ENCODE measurements at places on chromosomes 3 and 15.
A peak's percentile ranks its signal among the peaks of the same experiment; 100 is the strongest.

- DNase-seq: no peak
These were observed 378.9 kb downstream of the GAP43 start for GRCh38 chr3:116002235-116002634.

DNA sequence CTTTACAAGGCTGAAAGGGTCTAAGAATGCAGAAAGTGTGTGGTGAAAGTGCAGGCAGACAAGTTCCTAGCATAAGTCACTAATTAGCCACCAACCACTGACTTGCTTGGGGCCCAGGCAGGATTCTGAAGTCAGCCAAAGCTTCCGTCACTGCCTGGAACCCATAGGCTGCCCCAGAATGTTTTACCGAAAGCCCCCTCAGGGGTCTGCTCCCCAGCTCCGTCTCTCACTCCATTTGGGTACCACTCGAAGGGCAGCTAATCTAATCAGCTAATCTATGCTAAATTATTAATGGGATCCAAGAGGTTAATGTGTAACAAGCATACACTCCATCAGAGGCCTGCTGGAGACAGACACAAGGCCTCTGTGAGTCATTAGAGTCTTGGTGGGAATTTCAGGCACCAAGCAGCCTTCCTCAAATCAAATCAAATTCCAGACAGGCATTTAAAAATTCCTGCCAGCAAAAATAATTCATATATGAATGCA is 13.2 kb downstream of the ADAMTS9 start:
- DNase-seq: no peak

GRCh38 chr3:195103623-195104022 is 167.3 kb downstream of the XXYLT1 start:
- no peak for DNase-seq

GRCh38 chr3:27533718-27534573 is 49.8 kb upstream of the SLC4A7 start:
- DNase-seq: peak; percentile 12

GRCh38 chr3:133330522-133330921 is 69.3 kb upstream of the BFSP2 start:
- DNase-seq: no peak

- DNase-seq: no peak
These were observed 762.7 kb downstream of the ROBO1 start for GRCh38 chr3:79005084-79005483.

DNA sequence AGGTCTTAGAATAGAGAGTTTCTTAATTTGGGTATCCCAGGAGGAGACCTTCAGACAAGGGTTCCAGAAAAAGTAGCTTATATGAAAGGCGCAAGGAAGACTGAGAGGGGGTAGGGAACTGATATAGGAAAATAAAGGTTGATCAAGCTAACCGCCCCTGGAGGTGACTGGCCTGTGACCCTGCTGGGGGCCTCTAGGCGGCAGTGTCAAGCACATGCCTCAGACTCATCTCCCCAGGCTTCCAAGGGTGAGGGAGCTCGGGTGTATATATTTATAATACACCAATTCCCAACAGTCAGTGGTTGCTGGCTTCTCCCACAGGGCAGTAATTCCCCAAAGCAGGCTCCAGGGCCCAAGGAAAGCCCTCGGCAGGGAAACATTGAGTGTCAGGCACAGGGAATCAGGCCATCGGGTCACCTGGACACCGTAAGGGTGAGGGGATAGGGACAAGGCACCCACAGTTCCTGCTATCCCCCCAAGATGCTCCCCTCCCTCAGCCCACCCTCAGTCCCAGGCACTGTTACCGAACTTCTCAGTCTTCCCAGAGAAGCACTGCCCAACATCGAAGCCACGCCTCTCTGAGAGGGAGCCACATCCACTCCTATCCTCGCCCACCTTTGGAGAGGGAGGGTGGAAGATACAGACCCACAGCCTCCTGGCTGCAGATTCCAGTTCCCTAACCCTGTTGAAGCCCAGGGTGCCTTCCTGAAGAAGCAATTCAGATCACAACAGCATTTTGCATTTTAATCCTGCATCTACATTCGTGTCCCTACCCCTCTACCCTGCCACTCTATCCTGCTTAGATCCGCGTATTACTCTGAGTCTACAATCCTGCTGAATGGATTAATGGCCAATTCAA is 19.5 kb upstream of the CAV3 start:
- DNase-seq: no peak

DNA sequence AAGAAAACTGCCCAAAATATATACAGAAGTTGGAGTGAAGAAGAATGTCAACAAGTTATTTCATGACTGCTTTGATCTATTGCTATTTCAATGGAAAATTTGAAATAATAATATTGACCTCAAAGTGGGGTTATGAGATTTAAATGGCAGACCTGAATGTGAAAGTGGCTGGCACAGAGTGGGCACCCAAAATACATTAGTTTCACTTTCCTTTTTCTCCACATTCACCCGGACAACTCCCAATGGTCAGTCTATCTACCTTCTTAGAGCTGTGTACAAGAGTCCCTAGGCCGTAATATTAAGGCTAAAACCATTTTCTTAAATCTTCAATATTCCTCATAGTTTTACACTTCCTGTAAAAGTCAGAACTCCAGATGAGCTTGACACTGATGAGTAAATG is 61.6 kb upstream of the ETV5 start:
- DNase-seq: no peak

DNA sequence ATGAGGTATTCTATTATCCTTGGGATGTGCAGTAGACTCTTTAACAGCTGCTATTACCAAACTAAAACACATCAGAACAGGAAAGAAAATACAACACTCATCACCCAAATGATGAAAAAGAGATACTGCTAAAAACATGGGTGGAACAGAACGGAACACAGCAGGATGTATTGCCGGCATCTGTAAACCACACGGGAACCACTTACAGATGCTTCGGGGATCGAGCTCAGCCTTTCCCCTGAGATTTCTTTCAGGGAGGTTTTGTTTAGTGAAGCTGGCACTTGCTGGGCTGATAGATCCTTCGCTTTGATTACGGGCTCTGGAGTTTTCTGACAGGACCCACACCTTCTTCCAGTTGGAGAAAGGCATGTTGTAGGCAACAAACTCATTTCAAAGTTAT is 182.3 kb upstream of the FAM3D start:
- DNase-seq: no peak

DNA sequence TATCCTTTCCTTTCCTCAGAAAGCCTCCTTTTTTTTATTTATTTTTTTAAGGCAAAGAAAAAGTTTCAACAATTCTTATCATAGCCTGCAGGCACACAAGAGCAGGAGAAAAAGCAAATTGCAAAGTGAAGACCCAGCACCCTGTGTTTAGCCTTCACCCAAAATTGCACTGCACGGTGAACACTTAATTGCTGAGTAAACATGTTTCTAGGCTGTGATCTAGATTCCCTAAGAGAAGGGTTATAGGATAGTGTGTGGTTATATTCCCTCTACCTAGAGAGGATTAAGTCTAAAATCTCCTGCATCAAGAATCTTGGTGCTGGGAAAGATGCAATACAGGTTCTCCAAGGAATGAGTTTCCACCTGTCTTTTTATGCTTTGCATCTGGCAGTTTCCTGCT is 70.2 kb upstream of the BFSP2 start:
- no peak for DNase-seq

DNA sequence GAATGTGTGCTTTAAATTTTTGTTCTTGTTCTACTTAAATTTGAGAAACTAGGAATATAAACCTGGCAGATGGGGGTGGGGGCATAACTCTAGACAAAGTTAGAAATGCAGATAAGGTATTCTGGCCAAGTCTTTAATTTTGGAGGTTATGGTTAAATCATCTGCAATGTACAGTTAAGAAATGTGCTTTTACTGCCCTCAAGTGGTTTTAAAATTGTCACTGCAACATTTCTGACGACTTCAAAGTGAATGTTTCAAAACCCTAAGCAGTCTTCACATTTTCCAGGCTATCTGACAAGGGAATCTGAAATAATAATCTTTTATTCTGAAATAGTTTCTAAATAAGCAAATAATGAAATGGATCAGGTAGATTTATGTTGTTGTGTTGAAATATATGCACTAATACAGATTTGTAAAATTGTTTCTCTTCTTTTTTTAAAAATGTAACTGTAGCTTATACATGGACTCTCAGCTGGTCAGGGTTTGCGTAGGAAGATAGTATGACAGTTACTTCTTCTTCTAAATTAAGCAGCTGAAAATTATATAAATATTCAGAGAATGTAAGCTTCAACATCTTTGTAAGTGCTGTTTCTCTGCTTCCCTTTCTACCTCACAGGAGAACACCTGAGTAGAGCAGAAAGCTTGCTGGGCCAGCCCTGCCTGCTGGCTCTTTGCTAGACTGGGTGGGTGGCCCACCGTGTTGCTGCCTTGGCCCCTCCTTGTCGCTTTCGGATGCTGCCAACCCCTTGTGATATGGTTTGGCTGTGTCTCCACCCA is 45.0 kb downstream of the SUCNR1 start:
- no peak for DNase-seq

DNA sequence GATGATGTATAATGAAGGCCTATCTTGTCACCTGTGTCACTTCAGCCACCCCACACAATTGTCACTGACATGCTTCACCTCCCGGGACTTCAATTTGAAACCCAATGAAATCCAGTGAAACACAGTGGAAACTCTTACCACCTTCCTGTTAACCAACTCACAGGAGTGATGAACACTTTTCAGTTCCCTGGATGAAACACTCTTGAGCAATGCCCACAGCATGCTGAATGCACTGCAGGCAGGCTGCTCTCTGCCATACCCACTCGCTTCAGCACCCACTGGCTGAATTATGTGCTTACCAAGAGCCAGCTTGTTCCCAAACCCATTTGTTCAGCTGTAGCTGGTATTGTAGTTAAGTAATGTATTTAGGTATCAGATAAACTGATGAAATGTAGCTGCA is 47.0 kb downstream of the MAP2K1 start:
- DNase-seq: no peak

- peak; percentile 97 for DNase-seq
These were observed at the start of gene DET1 for GRCh38 chr15:88546248-88547129. DET1 (minus strand) TSS chr15:88546681; CDS start chr15:88531705, 14,976 bp downstream.

GRCh38 chr3:168248383-168249204 is 152.9 kb upstream of the GOLIM4 start:
- DNase-seq: no peak

- DNase-seq: no peak
These were observed 189.7 kb upstream of the STT3B start for GRCh38 chr3:31343075-31343474.

GRCh38 chr3:195403244-195403643 is 39.6 kb downstream of the ACAP2 start:
- DNase-seq: no peak

- no peak for DNase-seq
These were observed 36.2 kb downstream of the SPINK8 start for GRCh38 chr3:48297111-48297810.

- DNase-seq: peak; percentile 11
These were observed 15.5 kb downstream of the GLDN start for GRCh38 chr15:51356983-51357382.

DNA sequence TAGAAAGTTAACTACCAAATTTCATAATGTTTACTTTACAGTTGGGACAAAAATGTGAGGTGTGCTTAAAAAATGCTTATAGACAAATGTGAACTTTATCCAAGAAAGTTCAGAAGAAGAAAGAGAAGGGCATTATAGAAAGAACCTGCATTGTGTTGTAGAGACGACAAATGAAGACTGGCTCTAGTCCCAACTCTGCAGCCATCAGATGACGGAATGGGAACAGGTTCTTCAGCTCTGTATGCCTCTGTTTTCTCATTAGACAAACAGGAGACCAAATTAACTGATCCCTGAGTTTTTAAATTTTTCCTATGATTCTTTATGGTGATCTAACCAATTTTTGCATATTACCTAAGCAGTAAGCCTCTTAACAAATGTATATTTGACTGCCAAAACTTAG is 49.2 kb downstream of the PDZRN3 start:
- DNase-seq: no peak

DNA sequence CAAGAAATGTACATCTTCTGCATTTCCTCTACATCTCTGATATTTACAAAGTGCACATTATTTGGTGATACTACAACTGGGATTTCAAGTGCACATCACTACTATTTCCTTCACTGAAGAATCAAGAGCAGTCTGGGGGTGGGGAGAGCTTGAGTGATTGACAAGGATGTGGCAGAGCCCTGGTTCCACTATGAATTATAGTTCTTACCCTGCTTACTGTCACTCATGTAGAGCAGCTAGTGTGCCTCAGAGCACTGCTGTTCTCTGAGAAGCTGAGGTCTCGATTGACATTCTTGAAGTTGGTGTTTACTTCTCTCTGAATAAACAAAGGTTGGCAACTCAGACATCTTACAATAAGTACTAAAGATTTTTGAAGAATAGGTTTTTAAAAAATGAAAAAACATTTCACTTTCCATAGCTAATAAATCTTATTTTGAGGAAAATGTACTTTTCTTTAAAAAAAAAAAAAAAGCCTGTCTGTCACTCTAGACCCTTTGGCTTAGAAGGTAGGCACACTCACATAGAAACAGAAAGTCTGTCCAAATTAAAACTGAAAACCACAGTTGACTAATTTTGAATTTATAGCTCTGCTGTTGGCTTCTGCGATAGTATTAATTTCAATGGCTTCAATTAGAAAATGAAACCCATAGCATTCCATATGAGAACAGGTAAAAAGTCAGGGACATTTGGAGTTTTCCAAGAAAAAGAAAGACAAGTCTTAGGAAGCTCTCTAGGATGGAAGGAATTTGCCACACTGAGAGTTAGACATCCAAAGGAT is 5.6 kb downstream of the GREM1 start:
- DNase-seq: no peak

GRCh38 chr15:92527197-92527596 is 128.4 kb downstream of the FAM174B start:
- no peak for DNase-seq

GRCh38 chr3:9837701-9838582 is 5.9 kb downstream of the RPUSD3 start:
- DNase-seq: no peak

DNA sequence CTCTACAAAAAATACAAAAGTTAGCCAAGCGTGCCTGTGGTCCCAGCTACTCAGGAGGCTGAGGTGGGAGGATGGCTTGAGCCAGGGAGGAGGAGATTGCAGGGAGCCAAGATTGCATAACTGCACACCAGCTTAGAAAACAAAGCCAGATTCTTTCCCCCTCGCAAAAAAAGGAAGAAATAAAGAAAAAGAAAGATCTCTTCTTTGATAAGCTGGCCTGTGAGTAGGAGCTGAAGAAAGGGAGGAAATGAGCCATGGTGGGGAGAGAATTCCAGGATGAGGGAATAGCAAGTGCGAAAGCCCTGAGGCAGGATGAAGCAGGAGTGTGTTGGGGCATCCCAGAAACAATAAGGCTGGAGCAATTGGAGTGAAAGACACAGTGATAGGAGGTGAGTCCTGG is 24.5 kb upstream of the TOP2B start:
- no peak for DNase-seq
